ENCODE measurements at places on chromosomes 12 and 14.

- no peak for DNase-seq
These were observed 168.7 kb downstream of the GALC start for GRCh38 chr14:87824266-87824665.

DNA sequence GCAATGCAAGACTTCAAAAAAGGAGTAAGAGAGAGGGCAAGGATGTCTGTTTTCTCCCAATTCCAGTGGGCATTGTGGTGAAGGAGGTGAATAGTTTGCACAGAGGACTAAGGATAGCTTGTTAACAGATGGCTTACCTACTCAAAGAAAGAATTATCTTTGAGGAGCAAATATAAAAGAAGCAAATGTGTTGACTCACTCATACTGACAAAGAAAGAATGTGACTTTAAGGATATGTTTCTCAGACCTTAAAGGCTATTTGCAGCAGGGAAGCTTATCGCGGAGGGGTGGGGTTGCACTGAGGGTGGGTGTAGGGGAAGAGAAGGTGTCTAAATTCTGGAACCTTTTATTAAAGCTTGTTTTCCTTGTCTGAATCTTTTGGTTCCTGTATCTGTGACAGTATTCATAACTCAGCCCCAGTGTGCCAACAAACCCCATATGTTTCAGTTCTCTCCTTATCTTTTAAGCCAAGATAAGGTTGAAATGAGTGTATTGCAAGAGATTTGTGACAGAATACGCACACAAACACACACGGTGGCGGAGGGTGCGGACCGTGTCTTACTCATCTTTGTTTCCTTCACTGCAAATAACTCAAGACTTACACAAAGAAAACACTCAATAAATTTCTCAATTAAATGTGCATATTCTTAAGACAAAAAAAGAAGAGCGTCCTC, 146.4 kb upstream of the ARID2 start:
- DNase-seq: no peak

GRCh38 chr14:77923131-77923936, 123.4 kb downstream of the ADCK1 start:
- no peak for DNase-seq

GRCh38 chr12:42213954-42214426, 24.1 kb downstream of the YAF2 start:
- DNase-seq: no peak

- DNase-seq: no peak
These were observed 27.6 kb downstream of the PMCH start for GRCh38 chr12:102169922-102170621.

GRCh38 chr14:23640524-23641141, 4.5 kb downstream of the DHRS2 start:
- DNase-seq: no peak

- DNase-seq: no peak
These were observed 13.9 kb downstream of the RTL1 start for GRCh38 chr14:100889641-100890040.

- DNase-seq: no peak
These were observed 40.4 kb upstream of the ANO2 start for GRCh38 chr12:5985471-5985870.
